Dermis microvascular lymphatic vessel endothelial cell (primary cell): ENCODE measurements at places on chromosomes 13 and 19. TPM values are rescaled to one million over a fixed set of nuclear protein-coding genes. Genes with fewer than 3 reads are reported as not detected.

DNA sequence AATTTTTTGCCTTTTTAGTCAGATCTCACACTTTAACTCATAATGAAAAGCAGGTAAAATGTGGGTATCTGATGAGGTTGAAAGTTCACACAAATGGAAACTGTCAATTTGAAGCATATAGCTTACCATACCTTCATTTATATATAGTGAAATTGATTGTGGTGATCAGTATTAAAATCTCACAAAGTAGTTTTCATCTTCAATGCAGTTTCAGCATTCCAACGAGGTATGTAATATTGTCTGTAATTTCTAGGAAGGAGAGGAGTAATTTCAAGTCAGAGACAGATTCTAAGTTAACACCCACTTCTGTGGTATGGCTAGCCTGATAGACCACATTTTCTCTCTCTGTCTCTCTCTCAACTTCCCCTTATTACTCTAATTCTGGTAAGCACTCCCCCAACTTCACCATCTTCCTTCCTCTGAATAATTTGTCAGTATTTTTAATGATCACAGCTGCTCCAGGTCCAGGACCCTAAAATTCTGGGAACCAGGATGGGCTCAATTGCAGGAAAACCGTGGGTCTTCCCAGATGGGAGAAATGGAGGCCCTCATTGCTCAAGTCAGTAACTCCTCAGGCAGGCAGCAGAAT, 455.7 kb downstream of the FGF9 start:
- DNase-seq: no peak

DNA sequence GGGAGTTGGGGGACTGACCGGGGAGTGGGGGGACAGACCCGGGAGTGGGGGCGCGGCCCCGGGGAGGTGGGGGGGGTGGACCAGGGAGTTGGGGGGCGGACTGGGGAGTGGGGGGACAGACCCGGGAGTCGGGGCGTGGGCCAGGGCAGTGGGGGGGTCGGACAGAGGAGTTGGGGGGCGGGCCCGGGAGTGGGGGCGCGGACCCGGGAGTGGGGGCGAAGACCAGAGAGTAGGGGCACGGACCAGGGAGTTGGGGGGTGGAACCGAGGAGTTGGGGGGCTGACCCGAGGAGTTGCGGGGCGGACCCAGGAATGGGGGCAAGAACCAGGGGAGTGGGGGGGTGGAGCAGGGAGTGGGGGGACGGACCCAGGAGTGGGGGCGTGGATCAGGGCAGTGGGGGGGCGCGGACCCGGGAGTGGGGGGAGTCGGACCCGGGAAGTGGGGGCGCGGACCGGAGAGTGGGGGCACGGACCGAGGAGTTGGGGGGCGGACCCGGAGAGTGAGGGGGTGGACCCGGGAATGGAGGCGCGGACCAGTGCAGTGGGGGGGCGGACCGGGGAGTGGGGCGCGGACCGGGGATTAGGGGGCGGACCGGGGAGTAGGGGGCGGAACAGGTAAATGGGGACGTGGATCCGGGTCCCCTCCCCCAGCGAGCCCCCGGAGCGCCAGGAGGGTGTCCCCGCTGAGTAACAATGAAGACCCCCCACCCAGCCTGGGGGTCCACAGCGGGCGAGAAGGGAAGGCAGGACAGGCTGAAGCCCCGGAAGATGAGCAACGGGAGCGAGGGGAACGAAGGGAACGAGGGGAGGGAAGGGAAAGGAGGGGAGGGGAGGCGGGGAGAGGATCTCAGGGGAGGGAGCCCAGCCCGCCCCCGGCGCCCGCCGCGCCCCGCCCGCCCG, 589 bp downstream of the R3HDM4 start:
- DNase-seq: no peak

DNA sequence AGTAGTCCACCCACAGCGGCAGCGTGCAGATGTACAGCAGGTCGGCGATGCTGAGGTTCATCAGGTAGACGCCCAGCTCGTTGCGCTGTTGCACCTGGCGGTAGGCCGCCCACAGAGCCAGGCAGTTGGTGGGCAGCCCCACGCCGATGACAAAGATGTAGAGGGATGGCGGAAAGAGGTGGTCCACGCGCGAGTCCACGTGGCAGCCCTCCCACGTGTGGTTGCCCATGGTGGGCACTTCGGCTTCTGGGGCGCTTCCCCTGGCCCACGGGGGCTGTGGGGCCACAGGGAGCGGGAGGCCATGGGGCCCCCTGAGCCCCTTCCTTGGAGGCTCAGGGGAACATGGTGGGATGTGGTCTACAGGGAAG, 7.0 kb upstream of the OPA3 start:
- DNase-seq: no peak

Gene OLFM4
- total RNA-seq: under 0.01 and 0.25 TPM in 2 replicates

Gene PDX1
- total RNA-seq: not detected in 2 replicates

DNA sequence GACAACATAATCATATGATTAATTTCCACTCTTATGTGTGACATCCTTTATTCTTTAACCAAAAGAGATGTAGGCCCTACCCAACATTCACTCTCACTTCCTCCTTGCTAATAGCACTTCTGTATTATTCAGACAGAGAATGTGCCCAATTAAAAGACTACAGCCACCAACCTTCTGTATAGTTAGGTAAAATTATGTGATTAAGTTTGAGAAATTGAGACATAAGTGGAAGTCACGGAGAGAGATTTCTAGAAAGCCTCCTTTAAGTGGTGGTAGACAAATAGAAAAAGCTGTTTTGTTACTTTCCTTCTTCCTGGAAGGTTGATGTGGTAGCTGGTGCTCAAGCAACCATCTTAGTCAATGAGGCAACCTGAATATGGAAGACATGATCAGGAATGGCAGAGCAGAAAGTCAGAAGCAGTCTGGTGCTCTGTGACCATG, 14.8 kb downstream of the EPSTI1 start:
- no peak for DNase-seq

- peak; percentile 18 for DNase-seq
Observed at GRCh38 chr13:35704331-35704730, 227.8 kb upstream of the MAB21L1 start.

GRCh38 chr13:99993660-99994637, 12.4 kb downstream of the ZIC2 start:
- DNase-seq: no peak

- no peak for DNase-seq
Observed at GRCh38 chr19:6164906-6165531, 29.6 kb downstream of the ACSBG2 start.

DNA sequence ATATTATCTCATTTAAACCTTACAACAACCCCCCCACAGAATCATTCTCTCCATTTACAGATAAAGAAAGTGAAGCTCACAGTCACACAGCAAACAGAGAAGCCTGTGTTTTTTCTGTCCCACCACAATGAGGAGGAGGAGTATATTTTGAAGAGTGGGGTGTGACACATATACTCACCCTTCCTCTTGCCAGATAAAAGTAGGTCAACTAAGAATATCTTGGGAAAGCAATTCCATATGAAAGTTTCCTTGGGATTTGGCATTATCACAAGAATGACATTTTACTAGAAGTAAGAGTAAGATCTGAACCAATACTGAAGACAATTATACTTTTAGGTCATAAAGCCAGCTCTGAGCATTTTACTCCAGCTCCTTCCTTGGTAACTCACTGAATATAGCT, 287.5 kb upstream of the HTR2A start:
- DNase-seq: no peak

Gene KLHL26
- total RNA-seq: 1.4 and 2.9 TPM in 2 replicates

Gene IGFLR1
- 1.1 and 1.8 TPM in 2 replicates for total RNA-seq

Gene FOXA3
- 0.13 TPM in 1 of 2 replicates, not detected in the other for total RNA-seq

Gene TJP3
- under 0.01 TPM in 2 replicates for total RNA-seq

DNA sequence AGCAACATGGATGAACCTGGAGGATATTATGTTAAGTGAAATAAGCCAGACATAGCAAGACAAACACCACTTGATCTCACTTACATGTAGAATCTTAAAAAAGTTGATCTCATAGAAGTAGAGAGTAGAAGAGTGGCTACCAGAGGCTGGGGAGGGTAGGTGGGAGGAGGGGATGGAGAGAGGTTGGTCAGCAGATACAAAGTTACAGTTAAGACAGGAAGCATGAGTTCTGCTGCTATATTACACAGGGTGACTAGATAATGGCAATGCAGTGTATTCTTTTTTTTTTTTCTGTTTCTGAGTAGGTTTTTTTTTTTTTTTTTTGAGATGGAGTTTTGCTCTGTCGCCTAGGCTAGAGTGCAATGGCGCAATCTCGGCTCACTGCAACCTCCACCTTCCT, 15.2 kb upstream of the THSD1 start:
- no peak for DNase-seq

Gene RLN3
- not detected in 2 replicates for total RNA-seq

DNA sequence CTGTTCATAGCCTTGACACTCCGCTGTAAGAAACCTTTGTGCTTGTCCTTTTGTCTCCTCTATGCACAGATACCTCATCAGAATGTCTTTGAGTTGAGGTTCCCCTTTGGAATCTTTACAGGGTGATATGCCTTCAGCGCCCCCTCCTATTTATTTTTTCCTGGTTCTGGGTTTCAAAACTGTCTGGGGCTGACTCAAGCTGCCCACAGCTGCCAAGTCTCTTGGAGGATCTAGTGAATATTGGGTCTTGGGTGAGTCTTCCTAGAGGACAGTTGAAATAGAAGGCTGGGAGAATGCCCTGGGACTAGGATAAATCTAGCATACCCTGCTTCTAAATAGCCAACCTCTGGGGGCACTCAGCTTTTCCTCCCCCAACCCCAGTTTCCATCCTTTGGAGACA, 930 bp downstream of the ZNF136 start:
- DNase-seq: peak; percentile 21

DNA sequence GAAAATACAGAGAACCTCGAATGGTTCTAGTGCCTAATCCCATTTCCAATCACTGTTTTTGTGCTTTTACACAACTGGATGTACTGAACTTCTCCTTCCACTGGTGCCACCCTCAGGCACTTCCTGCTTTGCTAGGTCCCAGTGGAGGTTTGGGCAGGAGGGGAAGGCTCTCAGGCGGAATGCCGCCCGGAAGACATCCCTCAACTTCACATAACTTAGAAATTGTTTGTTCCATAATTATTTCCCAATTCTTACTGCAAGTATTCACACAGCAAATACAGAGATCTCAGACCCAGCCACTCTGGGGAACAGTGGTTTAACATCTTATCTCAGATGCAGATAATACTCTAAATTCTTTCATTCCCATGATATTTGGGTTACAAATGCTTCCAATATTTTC, 195.7 kb upstream of the IPO5 start:
- no peak for DNase-seq

DNA sequence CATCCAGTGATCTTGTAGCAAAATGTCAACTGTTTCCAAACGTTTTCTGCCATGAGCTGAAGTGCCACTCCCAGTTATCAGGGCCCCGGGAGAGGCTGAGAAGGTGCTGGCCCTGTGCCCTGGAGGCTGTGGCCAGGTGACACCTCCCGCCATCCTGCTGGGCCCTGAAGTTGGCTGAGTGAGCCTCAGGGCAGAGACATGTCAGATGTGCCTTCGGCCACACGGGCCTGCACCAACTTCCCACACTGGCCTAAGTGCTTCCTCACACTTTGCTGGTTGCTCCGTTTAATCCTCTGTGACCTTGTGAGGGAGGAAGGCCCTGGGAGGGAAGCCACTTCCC, 4.8 kb downstream of the ADPRHL1 start:
- DNase-seq: no peak

Gene DPF1
- 0.13 and 0.26 TPM in 2 replicates for total RNA-seq

DNA sequence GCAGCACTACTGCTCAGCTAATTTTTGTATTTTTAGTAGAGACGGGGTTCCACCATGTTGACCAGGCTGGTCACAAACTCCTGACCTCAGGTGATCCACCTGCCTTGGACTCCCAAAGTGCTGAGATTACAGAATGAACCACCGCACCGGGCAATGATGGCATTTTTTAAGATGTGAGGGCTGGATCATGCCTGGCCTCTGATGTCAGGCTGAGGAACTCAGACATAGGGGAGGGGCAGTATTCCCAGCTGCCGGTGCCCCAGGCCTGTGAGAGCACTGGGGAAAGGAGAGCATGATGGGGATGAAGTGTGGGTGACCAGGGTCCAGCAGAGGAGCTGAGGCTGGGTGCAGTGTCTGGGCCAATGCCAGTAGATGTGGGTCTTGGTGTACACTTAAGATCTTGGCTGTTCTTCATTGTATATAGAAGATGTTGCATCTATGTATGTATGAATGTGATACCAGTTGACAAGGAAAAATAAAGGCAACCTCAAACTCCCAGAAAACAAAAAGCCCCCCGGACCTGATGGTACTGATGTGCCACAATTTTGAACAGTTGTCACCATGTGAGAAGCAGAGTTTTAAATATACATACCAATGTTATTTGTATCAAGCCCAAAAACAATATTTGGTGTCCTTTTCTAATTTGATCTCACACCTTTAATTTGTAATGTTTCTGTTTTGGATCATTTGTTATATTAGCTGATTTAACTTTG, 3.4 kb upstream of the PLVAP start:
- no peak for DNase-seq

DNA sequence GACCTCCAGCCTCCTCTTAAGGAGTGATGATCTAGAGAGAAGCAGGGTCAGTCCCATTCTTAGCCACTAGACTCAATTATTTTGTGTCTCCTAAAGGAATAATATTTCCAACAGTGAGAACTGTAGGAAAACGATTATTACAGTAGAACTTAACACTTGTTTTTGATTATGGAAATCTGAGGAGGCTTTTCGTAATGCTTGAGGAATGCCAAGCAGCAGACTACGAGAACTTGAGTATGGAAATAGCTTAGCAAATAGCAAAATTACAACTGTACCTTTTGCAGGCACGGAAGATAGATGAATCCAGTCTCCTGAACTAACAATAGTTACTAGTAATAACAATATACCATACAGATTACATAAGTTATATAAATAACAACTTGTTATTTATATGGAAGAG, 12.2 kb downstream of the BRD4 start:
- no peak for DNase-seq

DNA sequence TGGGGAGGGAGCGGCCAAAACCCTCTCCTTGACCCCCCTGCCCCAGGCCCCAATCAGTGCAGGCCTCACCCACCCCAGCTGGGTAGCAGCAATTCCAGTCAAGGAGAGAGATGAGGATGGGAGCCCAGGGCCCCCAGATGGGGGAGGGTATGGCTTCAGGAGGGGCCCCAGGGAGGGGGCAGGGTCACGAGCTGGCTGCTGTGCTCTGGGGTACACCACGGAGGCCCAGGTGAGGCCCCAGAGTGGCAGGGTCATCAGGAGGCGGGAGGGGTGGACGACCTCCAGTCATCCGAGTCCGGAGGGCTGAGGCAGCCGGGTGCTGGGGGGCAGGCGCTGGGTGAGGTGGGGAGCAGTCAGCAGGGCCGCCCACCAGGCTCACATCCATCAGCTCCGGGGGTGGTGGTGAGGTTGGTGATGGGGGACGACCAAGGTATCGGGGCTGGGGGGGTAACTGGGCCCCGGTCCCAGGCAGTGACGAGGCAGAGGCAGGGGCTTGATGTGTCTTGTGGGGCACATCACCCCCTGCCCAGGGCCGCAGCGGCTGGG, 8.4 kb downstream of the DYRK1B start:
- DNase-seq: no peak

- no peak for DNase-seq
Observed at GRCh38 chr19:40672038-40672437, 18.4 kb downstream of the NUMBL start.

- peak; percentile 45 for DNase-seq
Observed at GRCh38 chr13:100298691-100299090, 209.8 kb downstream of the PCCA start.
